Stimulated activated CD4-positive, alpha-beta T cell treated with anti-CD3 and anti-CD28 coated beads, Interleukin-1b, Interleukin-23, amount 100 ng/mL, for 24 hours (primary cell): ENCODE measurements at places on chromosomes 12 and 14.

DNA sequence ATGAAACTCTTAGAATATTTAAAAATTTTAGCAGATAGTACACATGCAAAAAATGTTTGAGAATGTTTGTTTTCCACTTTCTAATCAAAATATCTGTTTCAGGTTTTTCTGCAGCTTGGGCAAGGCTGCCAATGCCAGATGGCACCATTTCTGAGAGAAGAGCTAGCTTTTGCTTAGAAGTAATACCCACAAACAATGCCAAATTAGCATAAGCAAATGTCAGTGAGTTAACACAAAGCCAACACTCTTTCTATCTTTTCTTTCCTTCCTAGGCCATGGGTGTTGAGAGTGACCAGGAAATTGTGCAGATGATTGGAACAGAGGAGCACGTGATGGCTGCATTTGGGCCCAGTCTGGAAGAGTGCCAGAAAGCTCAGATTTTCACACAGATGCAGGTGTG is 35.2 kb downstream of the POLR3B start:
- no peak for DNase-seq

GRCh38 chr12:12723149-12723680 is 6.0 kb downstream of the CDKN1B start:
- DNase-seq, result no peak

- DNase-seq, result no peak
Measured at GRCh38 chr12:109549613-109550270, 23.6 kb downstream of the MMAB start.

DNA sequence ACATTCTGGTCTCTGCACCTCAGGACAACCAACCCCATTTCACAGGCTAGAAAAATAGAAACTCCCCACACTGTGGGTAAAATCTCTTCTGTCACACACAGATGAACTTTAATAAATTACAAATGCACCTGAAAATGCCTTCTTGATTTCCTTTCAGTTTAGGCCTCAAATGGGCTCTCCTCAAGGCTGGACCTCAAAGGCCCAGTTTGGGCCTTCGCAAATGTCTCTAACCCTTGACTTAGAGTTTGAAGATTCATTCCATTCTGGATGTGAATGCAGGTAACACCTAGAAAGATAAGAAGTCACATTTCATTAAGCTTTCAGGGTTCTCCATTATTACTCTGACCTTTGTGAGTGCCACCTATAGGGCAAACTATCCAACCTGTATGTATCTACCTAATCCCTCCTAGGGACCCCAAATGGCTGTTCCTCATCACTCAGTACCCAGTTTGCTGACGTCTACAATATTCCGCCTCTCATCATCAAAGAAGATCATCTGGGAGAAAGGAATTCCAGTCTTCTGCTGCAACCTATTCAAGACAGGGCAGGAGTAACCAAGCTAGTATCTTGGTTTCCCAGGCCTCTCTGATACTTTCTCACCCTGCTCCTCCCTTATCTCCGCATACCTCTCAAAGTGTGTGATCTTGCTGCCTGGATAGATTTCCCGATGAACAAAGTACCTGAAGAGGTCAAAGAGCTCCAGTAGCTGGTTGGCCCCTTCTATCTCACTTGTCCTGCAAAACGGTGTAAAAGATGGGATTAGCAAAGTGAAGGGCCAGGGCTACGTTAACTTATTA is 776 bp upstream of the CHMP4A start:
- no peak for DNase-seq
